Muscle of arm (tissue), 14 donors: ENCODE measurements at places on chromosomes 2 and 18.

DNA sequence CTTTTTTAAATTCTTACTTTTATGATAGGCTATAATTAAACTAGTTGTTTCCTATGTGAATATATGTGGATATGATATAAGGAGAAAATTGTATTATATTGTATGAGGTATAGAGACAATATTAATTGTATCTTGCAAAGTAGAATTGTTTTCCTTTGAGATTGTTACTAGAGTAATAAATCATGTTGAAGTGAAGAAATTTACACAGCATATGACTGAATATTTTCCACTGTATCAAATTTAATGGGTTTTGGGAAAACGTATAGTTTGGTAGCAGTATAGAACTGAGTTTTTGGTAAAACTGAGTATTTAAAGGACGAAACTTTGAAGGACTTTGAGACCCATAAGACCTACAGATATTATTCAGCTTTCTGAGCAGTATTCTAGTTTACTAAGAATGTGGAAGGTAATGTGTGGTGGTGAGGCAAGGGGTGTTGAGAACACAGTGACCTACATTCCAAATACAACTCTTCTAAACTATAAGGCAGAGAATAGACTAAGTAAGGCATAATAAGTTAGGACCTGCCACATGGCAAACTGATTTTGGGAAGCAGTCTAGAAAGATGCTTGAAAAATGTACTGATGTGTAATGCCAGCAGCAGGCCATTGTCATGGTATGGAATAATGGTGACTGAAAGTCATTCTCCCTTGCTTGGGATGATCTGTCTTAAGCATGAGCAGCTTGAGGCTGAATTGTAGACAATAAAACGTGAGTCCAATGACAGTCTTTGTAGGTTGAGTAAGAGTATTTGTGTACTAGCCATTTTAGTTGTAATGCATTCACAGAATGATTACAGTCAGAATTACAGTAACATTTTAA is 29.6 kb downstream of the PKP4 start:
- no peak for DNase-seq

DNA sequence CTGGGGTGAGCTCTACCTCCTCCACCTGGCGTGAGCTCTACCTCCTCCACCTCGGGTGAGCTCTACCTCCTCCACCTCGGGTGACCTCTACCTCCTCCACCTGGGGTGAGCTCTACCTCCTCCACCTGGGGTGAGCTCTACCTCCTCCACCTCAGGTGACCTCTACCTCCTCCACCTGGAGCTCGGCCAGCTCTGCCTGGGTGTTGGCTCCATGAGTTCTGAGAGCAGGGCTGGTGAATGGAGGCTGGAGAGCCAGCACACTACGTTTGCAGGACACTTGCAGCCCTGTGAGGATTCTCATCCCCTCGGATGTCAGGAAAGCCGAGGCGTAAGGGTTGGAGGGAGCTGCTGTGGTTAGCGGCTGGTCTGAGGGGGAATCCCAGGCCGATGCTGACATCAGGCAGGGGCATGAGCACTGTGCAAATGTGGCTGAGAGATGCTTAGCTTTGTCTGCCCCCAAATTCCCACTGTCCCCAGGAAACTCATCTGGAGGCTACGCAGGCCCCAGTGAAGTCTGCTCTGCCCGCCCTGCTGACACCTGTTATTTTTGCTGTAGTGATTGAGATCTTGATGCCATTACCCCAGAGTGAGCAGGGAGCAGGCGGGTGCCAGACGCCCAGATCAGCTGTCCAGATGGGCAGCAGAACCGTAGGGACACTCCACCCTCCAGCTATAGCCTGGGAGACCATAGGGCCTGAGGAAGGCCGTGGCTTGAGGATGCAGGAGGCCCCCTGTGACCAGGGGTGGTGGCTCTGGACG is 3.3 kb downstream of the CROCC2 start:
- DNase-seq = no peak

- no peak for DNase-seq
Measured at GRCh38 chr18:14074187-14074586, 58.0 kb downstream of the ZNF519 start.

DNA sequence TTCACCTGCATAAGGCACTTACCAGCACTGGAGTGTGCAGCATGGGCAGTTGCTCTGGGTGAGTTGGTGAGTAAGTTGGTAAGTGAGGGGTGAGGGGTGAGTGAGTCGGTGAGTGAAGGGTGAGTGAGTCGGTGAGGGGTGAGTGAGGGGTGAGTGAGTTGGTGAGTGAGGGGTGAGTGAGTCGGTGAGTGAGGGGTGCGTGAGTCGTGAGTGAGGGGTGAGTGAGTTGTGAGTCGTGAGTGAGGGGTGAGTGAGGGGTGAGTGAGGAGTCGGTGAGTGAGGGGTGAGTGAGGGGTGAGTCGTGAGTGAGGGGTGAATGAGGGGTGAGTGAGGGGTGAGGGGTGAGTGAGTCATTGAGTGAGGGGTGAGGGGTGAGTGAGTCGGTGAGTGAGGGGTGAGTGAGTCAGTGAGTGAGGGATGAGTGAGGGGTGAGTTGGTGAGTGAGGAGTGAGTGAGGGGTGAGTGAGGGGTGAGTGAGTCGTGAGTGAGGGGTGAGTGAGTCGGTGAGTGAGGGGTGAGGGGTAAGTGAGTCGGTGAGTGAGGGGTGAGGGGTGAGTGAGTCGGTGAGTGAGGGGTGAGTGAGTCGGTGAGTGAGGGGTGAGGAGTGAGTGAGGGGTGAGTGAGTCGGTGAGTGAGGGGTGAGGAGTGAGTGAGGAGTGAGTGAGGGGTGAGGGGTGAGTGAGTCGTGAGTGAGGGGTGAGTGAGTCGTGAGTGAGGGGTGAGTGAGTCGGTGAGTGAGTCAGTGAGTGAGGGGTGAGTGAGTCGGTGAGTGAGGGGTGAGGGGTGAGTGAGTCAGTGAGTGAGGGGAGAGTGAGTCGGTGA is 17.1 kb downstream of the THAP4 start:
- no peak for DNase-seq

- DNase-seq = peak; percentile 28
Measured at GRCh38 chr2:144712550-144712940, 192.6 kb upstream of the ZEB2 start.

DNA sequence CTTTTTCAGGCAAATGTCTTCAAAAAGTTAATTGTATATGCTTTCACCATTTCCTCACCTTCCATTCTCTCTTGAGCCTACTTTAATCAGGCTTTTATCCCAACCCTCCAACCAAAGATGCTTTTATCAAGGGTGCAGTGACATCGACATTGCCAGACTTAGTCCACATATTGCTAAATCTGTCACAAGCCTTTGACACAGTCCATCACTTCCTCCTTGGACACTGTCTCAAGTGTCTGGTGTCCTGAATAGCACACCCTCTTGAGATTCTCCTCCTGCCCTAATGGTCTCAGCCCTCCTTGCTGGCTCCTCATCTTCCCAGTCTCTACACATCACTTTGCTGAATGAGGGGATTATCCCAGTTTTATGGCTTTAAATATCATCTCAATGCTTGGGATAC is 147.5 kb upstream of the SLC39A10 start:
- DNase-seq = no peak

- no peak for DNase-seq
Measured at GRCh38 chr18:48418539-48419276, 9.5 kb upstream of the ZBTB7C start.

DNA sequence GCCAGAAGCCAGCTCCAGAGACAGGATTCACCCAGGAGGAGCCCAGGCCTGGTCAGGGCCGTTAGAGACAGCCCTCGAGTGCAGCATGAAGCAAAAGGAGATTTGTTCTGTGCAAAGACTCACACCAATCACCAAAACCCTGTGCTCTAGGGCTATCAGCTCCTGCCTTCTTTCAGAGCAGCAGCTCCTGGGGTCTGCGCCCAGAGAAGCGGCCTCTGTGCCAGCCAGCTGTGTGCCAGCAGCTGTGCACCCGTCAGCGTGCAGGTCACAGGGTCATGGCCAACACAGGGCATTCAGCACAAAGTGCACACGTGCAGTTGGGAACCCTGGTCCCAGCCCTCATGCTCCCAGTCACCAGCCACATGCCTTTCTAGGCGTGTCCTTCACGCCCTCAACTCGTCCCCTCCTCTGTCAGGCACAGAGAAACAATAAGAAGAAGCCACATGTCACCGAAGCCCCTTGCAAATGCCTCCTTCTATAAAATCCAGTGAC is 49.3 kb downstream of the ZNF516 start:
- no peak for DNase-seq

DNA sequence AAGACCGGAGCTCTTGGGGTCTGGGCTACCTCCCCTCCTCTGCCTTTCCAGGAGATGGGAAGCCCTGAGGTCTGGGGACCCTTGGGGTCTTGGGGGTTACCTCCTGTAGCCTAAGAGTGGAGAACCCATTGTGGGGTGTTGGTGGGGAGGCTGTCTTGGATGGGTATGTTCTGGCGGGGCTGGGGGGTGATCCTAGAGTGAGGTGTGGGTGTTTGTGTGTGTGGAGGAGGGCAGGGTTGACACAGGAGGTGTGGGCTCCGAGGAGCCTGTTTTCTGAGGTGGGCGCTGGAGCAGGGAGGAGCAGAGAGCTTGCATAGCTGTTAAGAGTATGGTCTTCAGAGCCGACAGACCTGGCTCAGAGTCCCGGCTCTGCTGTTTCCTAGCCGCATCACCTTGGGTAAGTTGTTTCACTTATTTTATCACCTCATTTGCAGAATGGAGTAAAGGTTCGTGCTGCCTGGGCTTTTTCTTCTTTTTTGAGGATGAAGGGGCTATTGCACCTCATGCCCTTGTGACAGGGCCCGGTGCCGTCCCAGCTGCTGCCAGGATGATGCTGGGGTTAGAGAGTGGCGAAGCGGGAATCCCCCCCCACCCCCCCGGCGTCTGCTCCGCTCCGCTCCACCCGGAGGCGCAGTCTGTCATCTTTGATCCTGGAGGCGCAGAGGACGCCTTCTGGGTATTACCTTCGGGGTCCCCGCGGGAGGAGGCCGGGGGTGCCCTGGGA is 17.2 kb downstream of the TET3 start:
- DNase-seq = no peak

DNA sequence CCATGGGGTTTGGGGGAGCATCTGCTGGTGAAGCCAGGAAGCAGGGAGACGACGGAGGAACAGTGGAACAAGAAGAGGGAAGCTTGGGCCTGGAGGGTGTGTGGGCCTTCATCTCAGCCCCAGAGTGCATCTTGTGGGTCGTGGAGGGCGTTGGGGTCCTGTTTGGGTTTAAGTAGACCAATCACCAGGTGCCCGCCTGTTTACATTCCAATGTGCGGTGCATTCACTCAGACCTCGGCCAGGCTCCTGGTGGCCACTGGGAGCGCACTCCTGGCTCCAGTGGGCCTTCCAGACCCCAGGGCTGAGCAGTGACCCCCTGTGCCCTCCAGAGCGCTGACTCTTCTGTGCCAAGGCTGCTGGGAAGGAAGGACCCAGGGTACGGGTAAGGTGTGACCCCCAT is 293.7 kb downstream of the NDUFA10 start:
- DNase-seq = no peak

DNA sequence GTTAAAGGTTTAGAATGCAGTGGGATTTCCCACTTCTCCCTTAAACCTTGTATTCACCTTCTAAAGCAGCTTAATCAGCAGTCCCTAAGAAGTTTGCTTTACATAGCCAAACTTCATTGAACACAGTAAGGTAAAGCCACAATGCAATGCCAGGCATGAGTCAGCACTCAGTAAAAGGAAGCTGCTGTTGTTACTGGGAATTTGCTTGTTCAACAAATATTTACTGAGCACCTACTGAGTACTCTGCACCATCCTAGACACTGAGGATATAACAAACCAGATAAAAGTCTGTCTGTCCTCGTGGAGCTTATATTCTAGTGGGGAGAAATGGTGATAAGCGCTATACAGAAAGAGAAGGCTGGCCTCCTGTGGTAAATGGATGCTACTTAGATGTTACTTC is 162.7 kb downstream of the PKP4 start:
- no peak for DNase-seq

- peak; percentile 62 for DNase-seq
Measured at GRCh38 chr2:225002039-225002655, 40.1 kb downstream of the DOCK10 start.

- no peak for DNase-seq
Measured at GRCh38 chr2:239806276-239806675, 218.9 kb downstream of the NDUFA10 start.

- no peak for DNase-seq
Measured at GRCh38 chr2:43823751-43824150, 14.9 kb downstream of the ABCG5 start.

DNA sequence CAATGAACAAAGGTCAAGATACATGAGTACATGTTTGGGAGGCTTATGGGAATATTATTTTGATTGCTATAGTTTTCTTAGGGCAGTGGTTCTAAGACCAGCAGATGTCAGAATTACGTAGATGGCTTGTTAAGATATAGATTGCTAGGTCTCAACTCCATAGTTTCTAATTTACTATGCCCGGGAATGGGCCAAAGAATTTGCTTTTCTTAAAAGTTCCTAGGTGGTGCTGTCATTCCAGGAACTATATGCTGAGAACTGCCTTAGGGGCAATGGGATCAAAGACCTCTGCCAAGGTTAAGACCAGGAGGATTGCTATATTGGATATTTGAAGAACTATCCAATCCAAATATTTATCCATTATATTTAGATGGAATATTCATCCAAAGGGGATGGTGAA is 141.8 kb downstream of the FSIP2 start:
- no peak for DNase-seq

DNA sequence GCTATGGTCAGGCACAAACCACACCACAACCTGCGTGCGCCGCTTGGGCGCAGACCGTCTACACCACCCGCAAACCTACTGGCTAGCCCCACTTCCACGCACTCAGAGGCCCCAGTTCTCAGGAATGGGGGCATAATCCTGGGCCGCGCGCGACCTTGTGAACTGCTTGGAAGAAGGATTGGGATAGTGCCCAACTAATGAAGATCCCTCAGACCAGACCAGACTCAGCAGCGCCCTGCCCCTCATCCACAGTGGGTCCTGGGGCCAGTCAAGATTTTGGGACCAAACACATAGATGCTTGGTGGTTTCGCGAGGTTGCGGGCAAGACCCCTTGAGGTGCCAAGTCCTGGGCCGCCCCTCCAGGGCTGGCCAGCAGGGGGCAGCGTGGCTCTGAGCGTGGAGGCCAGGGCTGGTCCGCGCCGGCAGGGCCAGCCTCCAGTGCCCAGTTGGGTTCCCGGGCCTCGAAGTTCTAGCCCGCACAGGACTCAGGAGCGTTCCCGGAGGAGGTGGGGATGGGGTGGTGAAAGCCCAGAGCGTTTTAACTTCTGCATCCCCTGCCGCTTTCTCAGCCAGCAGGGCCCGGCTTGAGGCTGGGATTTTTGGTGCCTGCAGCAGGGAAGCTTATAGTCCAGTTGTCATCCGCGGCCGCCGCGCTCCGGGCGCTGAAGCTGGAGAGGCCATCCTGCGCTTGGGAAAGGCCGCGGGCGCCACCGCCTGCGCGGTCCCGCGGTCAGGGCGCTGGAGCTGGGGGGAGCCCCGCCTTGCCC is 8.3 kb downstream of the OSR1 start:
- DNase-seq = no peak

DNA sequence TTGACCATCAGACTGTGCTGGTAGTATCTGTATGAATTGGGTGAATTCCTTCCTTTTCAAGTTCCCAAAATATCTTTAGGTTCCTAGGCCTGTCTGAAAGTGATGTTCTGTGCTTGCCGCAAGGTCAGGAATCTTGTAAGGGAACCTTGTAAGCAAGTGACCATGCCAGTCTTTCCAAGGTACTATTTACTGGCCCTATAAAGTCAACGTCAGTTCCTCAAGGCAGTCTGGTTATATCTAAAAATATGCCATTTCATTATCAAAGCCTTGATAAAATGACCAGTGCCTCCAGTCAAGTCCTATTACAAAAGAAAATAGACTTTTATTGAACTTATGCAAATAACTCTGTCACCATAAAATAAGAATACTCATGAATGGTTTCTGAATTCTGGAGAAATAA is 88.4 kb upstream of the TPO start:
- no peak for DNase-seq

GRCh38 chr2:50748671-50749070 is 283.3 kb downstream of the NRXN1 start:
- DNase-seq = no peak
